ENCODE measurements at places on chromosomes 3 and 15. TPM values are rescaled to one million over a fixed set of nuclear protein-coding genes. Genes with fewer than 3 reads are reported as not detected.

- peak; percentile 86 for DNase-seq
Measured at GRCh38 chr3:128095222-128095703, 28.3 kb downstream of the RUVBL1 start.

DNA sequence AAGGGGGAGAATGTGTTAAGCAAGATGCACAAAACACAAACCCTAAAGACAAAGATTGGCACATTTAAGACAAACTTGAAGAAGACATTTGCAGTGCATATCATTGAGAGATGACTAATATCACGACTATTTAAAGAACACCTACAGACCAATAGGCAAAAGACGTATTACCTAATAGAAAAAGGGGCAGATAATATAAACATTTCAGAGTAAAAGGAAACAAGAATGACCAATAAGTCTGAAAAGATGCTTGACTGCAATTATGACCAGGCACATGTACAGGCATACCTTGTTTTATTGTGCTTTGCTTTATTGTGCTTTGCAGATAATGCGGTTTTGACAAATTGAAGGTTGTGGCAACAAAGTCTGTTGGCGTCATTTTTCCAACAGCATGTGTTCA, 4.9 kb downstream of the HACD3 start:
- no peak for DNase-seq

DNA sequence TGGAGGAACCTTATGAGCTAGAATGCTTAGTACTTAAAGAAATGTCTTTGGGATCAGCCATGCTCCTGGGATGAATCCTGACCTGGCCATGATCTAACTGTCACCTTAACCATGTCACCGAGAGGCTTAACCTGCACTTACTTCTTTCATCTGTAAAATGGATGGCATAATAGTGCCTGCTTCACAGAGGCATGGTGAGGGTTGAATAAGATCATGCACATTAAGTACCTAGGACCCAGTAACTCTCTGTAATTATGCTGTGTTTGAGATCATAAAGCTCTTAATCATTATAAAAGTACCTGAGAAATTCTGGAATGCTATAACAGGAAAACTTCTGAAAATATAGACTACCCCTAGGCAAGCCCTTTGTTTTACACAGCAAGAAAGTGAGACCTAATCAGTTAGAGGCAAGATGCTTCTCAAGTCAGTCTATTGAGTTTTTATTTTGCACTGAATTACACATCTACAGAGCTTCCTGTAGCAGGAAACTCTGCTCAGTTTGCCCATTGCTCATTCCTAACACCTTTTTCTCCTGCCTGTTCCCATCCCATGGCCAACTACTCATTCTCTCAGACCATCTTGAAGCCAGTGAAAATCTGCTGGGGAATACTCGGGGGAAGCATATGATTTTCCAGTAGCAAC, 1015.5 kb upstream of the CFAP20DC start:
- DNase-seq = no peak

- no peak for DNase-seq
Measured at GRCh38 chr3:80278056-80278455, 510.3 kb upstream of the ROBO1 start.

DNA sequence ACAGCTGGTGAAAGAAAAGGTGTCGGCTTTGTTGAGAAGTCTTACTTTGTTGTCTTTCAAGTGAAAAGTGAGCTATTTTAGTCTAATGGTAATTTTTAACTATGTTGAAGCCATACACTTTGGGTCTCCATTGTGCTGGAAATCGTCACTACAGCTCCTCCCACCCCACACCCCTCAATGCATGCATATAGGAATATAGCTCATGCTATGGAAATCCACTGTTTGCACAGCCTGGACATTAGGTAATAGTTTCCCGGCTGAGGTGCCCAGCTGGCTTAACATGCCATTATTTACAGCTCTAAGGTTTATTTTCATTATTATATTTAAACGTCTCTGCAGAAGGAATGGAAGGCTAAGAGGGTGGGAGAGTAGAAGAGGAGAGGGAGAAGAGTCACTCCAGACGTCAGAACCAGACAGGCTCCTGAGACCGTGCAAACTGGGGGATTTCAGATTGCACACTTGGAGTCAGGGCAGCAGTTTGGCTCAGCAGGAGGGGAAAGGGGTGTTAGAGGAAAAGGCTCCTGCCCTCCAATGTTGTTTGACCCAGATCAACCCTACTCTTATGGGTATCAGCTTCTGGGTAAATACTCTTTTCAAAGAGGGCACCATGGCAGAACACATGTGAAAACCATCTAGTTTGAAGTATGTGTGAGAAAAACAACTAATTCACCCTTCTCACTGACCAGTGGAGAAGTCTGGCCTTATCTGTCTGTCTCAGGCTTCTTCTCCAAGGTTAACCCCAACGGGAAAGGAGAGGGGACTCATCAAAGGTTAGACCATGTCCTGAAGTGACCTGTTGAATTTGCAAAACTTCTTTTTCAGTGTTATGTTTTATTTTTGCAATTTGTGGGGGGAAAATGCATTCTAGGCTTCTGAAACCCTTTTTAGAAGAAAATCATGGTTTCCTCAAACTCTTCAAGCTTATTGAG, 218.7 kb upstream of the CTDSPL start:
- DNase-seq = no peak

The DUOX1 gene
- total RNA-seq = 0.35 TPM

The GOLGA8H gene
- total RNA-seq = 0.54 TPM

GRCh38 chr15:39363761-39364586, 216.9 kb upstream of the THBS1 start:
- DNase-seq = no peak

- DNase-seq = no peak
Measured at GRCh38 chr3:110506890-110507289, 564.7 kb upstream of the NECTIN3 start.

DNA sequence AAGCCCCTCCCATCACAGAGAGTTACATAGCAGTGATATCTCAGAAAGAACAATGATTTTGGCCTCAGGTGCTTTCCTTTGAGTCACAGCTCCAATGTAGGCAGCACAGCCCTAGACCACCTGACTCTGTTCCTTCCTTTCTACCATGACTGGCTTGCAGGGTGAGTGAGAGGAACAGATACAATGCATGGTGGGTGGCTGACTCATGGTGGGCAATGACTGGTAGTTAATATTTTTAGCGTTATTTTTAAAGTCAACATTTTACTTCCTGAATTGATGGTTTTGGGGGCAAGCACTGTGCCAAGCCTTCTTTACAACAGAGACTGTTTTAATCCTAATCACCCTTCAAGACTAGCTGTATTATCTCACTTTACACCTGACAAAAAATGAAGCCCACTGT, 32.8 kb upstream of the ST3GAL6 start:
- no peak for DNase-seq

The CPEB1 gene
- 0.53 TPM for total RNA-seq

- no peak for DNase-seq
Measured at GRCh38 chr3:196689941-196690660, 21.9 kb downstream of the CEP19 start.

The LIPH gene
- total RNA-seq = 17.5 TPM

DNA sequence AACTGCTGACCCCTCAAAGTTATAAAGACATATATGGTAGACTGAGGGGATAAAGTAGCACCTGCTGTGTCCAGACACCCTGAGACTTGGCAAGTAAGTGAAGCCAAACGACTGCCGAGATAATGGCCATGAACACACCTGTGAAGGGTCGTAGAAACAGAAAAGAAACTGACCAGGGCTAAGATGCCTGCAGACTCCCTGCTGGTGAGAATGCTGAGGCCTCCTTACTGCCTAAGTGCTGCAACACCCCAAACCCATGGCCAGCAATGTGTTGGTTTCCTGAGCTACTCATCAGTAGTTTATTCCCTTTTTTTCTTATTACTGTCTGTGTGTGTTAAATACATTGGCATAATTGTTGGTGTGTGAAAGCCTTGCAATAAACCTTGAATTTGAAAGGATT, 233.8 kb downstream of the ZNF385D start:
- DNase-seq = no peak

The ATP10A gene
- total RNA-seq = 1.6 TPM

GRCh38 chr3:52730681-52731080, 24.8 kb downstream of the SPCS1 start:
- no peak for DNase-seq

- no peak for DNase-seq
Measured at GRCh38 chr15:83356501-83357399, 72.3 kb upstream of the BNC1 start.

DNA sequence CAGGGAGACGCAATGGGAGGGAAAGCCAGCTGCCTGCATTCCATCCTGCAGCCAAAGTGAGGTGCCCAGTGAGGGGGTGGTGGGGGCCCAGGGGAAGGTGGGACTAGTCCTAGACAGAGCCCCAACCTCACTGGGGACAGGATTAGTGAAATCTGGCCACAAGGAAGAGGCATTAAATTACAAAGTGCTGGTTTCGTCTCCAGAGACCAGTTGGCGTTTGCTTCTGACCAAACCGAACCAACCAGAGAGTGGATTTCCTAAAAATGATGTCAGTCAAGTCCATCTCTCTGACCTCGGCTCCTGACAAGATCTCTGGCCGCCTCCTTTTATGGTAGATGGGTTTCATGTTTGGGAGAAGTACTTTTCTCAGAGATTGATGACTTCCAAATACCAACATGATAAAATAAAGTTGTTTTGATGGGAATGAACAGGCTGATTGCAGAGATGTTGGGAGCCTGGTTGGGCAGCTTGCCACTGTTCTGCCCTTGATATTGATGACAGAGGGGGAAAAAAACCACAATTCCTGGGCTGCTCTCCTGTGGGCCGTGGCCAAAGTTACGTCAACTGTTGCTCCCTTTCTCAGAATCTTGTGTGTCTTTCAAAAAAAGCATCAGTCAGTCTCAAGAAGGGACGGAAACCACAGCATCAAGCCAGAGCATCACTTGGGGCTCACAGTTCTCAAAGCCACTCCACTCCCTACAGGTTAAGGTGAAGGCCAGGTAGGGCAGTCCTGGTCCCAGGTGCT, 24.6 kb downstream of the ITGA11 start:
- DNase-seq = no peak
